ENCODE measurements at places on chromosomes 6 and 20. TPM values are rescaled to one million over a fixed set of nuclear protein-coding genes. Genes with fewer than 3 reads are reported as not detected.

- H3K4me1 ChIP-seq, result no peaks in the 10 kb centered on the region
- H3K4me3 ChIP-seq, result no peak overlapping the region
- no peak for DNase-seq
- H3K27me3 ChIP-seq, result no peaks in the 10 kb centered on the region
Measured at GRCh38 chr6:24140591-24140990, 14.6 kb downstream of the NRSN1 start.

The CYB5R4 gene
- 4.4 TPM for polyA plus RNA-seq

DNA sequence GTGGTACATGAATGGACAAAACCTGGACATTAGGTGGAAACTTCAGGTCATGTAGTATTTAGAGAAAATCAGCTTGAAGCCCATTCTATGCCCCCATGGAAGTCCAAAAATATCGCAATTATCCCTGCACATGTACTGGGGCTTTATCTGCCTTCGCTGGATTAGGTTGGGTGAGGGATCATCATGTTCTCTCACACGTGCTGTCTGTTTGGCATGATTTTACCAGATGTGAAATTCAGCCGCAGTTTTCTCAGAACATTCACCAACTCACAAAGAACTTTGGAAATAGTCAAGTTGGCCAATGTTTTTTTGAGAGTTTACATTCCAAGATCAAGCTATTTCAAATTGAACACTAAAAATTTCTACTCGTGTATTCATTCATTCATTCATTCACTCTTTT, 459.8 kb upstream of the CITED2 start:
- H3K27ac ChIP-seq, result no peak overlapping the region
- no peaks in the 10 kb centered on the region for H3K36me3 ChIP-seq
- DNase-seq, result no peak
- no peak overlapping the region for H3K4me3 ChIP-seq
- no peaks in the 10 kb centered on the region for H3K27me3 ChIP-seq

DNA sequence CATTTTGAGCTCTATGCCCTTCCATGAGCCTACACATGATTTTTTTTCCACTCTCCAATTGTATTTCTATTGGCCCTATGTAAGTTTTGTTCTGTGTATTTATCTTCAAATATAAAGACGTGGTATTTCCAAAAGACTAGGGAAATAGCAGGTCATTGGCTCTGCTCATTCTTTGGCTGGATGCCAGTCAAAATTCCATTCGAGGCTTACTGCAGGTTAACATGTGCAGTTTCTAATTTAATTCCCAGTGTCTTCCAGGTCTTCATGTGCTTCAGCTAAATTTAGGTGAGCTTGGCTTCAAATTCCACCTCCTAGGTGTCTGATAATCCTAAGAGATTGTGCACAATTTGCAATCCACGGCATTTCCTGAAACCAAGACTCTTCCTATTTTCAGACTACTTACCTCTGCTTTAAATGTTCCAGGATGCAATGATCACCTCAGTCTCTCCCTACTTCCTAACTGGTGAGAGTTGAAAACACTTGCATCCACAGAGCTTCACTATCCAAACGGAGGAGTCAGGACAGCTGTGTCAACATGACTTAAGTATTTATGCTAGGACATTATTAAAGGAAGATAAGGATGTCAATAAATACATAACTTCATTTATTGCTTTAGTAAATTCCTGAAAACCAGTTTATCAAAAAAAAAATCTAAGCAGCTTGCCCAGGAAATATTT, 236.1 kb downstream of the COL12A1 start:
- H3K36me3 ChIP-seq, result no peaks in the 10 kb centered on the region
- no peak overlapping the region for H3K27ac ChIP-seq
- no peaks in the 10 kb centered on the region for H3K4me1 ChIP-seq
- H3K27me3 ChIP-seq, result no peaks in the 10 kb centered on the region

The HLA-DOA gene
- polyA plus RNA-seq, result not detected

DNA sequence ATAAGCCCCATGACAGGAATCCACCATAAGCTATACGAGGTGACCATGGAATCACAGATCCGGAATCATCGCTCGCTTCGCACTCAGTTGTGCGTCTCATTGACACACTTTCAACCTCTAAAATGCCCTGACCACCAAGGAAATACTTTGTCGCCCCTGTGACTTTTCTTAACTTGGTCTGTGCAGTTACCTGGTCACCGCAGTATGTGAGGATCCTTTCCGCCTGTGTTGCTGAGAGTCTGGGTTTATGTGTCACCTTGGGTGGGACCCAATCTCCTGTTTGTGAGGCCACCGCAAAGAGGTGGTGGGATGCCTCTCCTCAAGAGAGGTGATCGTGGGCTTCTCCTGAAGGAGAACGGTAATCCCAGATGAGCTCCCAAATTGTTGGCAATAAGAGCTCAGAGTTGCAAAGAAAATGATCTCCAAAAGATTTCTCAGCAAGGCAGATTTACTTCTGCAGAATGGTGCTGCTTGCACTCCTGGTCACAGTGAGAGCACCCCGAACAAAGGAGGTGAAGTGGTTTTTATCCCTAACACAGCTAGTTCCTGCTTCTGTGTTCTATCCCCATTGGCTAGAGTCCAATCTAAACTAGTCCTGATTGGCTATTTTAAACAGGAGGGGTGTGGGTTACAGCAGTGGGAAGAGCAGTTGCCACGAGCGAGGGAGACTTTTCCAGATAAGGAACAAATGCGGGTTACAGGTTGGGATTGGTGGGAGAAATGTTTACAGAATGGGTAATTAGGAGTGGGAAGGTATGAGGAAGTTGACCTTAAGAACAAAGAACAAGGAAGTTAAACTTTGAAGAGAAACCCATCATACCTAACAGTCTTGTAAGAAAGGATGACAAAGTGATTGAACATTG, 9.1 kb upstream of the ZNFX1 start:
- H3K27me3 ChIP-seq, result no peaks in the 10 kb centered on the region

DNA sequence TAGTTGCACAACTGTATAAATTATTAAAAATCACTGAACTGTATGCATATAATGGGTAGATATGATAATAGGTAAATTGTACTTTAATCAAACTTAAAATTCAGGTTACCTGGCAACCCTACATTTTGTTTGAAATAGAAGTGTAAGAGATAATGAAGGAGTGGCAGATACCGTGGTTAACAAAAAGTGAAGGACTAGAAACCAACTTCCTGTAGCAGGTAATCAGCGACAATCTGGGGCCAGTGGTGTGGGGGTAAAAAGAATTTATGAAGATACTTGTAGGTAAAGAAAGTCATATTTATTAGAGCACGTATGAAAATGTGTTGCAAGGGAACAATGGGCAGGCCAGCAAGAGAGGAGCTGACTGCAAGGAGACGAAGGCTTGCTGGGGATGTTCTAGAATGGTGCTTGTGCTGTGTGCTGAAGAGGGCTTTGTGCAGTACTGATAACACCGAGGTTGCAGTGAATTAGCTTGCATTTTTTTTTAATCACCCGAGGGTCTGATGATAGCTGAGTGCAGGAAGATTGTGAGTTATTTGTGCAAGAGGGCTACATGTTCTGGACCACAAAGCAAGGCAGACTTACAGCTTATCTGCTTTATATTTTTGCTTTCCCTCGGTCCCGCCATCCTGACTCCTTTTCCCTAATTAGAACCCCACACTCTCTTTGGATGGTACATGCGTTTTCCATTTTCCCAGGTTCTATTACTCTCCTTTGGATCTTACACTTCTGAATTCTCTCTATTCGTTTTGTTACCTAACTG, 4.6 kb upstream of the ENPP1 start:
- no peak overlapping the region for H3K4me3 ChIP-seq
- no peak for DNase-seq
- no peaks in the 10 kb centered on the region for H3K4me1 ChIP-seq
- H3K27me3 ChIP-seq, result peaks cover 11% of the 10 kb centered on the region
- no peak overlapping the region for H3K27ac ChIP-seq

The CLPSL2 gene
- not detected for polyA plus RNA-seq

GRCh38 chr6:170075659-170076223, 215.1 kb downstream of the DLL1 start:
- no peaks in the 10 kb centered on the region for H3K4me1 ChIP-seq
- H3K27me3 ChIP-seq, result no peaks in the 10 kb centered on the region
- peak; percentile 12 for DNase-seq

The CCN6 gene
- not detected for polyA plus RNA-seq

All from SK-N-SH (cell line).